Naive thymus-derived CD8-positive, alpha-beta T cell (primary cell): ENCODE measurements at places on chromosomes 1 and 21.

DNA sequence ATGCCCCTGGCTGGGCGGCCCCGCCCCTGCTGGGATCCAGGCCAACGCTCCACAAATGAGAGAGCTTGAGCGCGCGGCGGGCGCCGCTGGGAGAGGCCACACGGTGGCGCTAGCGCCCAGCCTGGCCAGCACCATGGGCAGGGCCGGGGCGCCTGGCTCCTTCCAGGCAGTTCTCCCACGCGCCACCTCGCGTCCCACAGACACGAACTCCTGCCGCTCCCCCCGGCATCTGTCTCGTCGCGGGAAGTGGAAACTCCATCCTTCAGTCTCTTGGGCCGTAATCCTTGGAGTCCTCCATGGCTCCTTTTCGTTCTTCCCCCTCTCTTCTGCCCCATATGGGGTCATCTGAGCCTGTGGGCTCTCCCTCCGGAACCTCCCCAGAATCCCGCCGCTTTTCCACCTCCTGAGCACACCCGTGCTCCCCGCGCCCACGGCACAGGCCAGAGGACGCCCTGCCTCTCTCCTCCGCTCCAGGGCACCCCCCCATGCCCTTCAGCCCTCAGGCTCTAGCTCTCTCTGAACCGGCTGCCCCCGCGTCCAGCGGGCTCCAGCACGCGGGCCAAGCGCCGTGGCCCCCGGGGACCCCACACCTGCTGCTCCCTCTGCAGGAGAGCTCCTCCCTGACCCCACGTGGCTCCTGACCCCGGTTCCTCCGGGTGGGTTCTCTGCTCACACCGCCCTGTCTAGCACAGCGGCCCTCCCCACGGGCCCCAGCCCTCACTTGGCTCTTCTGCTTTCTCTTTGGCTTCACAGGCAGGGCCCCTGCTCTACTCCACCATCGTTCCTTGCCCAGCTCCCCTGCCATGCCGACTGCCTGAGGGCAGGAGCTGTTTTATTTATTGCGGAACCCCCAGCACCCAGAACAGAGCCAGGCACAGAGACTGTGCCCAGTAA is 31.9 kb upstream of the EDN2 start:
- DNase-seq: no peak

GRCh38 chr1:37481289-37482003 is 7.1 kb downstream of the ZC3H12A start:
- DNase-seq: no peak

DNA sequence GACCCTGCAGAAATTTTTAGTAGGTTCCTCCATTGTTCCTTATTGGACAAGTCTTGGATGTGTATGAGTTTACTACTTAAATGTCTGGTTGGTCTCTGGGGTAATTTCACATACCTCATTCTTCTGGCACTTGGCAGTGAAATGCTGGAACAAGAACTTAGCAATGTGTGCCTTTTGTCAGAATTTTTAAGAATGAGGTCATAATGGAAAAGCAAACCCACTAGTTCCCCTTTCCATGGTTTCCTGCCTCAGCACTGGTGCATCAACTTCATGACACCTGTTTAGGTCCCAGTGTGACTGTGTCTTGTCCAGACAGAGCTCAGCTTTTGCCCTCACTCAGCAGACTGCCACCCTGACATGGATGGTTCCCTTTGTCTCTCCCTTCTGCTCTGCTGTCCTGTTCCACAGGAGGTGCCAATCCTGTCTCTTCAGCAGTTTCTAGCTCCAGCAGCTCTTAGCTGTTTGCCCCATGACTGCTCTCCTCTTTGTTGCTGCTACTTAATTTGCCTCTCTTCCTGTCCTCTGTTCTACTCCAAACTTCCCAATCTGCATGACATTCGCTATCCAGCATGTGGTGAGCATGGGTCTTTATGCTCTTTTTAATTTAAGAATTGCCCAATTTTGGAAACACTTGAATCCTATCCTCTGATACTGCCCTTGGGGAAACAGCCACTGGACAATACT is 135.6 kb downstream of the CYYR1 start:
- DNase-seq: no peak

GRCh38 chr1:238264951-238265350 is 374.2 kb upstream of the ZP4 start:
- no peak for DNase-seq

DNA sequence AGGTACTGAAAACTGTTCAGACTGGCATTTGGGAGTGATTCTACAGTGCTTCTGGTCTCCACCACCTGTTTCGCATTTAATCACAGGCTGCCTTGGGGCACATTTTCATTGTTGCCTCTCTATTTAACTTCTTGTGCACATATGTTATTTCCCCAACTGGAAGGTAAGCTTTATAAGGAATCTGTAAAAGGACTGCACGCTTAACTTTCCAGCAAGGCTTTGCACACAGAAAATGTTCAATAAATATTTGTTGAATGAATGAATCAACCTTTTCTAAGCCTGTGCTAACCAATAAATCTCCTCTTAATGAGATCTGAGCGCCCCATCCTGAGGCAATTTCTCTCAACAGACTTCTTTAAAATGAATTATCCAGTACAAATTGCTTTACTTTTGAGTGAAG is 84.3 kb upstream of the ARHGAP29 start:
- no peak for DNase-seq
